Aorta (tissue), 5 donors: ENCODE measurements at places on chromosomes 4 and X.

- no peak for DNase-seq
Measured at GRCh38 chr4:145231906-145232700, 51.7 kb upstream of the OTUD4 start.

- DNase-seq = no peak
Measured at GRCh38 chrX:20374900-20375438, 108.3 kb upstream of the RPS6KA3 start.

- no peak for DNase-seq
Measured at GRCh38 chr4:181959121-181959520, 284.1 kb upstream of the TENM3 start.

GRCh38 chr4:7073526-7074390 lies 5.9 kb upstream of the GRPEL1 start:
- DNase-seq = no peak

GRCh38 chr4:124123181-124123580 lies 589.4 kb downstream of the ANKRD50 start:
- DNase-seq = no peak

GRCh38 chrX:776529-777230 lies 146.1 kb downstream of the SHOX start:
- DNase-seq = no peak

- no peak for DNase-seq
Measured at GRCh38 chrX:123476611-123477219, 256.1 kb downstream of the THOC2 start.

- no peak for DNase-seq
Measured at GRCh38 chr4:126106658-126107057, 791.9 kb downstream of the FAT4 start.

DNA sequence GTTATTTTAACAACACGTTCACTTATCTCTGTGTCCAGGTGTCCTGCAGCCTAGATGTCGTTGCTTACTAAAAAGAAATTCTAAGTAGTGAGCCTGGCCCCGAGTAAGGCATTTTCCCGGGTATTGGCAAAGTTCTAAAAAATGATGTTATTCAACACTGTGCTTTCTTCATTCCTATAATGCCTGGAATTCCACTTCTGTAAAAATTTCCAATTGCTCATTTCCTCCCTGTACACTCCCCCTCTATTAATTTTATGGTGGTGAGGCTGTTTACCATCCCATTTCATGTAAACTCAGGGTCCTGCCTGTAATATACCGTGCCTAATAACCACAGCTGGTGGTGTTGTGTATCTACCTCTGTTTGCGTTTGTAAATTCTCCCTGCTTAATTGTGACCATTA lies 14.2 kb downstream of the BST1 start:
- no peak for DNase-seq

DNA sequence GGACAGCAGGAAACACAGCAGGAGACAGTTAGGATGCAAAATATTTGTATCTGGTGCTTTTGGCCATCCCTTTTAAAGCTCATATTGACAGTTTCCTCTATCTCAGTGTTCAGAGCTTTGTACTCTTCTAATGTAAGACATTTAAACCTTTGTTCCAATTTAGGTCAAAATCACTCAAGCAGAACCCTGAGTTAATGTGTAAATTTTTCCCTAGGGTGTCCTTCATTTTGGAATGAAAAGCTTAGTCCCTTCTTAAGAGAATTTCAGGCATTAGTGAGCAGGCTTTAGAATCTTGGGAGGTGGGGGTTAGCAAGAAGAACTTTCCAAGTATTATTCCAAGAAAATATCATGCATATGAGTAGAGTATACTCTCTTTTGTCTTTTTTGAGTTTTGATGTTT lies 188.7 kb downstream of the GBA3 start:
- DNase-seq = no peak

GRCh38 chrX:118506805-118507480 lies 11.3 kb downstream of the DOCK11 start:
- no peak for DNase-seq

DNA sequence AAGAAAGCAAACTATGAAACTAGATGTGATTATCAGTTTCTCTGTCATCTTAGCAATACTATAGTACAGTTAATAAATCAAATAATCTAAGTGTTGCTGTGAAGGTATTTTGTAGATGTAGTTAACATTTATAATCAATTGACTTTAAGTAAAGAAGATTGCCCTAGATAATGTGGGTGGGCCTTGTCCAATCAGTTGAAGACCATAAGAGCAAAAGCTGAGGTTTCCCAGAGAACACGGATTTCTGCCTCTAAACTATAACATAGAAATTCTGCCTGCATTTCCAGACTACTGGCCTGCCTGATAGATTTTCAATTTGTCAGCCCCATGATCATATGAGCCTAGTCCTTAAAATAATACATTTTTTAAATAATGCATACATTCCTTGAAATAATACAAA lies 222.9 kb downstream of the PCDH18 start:
- no peak for DNase-seq

GRCh38 chrX:10120331-10120730 lies 36.4 kb upstream of the CLCN4 start:
- DNase-seq = no peak

DNA sequence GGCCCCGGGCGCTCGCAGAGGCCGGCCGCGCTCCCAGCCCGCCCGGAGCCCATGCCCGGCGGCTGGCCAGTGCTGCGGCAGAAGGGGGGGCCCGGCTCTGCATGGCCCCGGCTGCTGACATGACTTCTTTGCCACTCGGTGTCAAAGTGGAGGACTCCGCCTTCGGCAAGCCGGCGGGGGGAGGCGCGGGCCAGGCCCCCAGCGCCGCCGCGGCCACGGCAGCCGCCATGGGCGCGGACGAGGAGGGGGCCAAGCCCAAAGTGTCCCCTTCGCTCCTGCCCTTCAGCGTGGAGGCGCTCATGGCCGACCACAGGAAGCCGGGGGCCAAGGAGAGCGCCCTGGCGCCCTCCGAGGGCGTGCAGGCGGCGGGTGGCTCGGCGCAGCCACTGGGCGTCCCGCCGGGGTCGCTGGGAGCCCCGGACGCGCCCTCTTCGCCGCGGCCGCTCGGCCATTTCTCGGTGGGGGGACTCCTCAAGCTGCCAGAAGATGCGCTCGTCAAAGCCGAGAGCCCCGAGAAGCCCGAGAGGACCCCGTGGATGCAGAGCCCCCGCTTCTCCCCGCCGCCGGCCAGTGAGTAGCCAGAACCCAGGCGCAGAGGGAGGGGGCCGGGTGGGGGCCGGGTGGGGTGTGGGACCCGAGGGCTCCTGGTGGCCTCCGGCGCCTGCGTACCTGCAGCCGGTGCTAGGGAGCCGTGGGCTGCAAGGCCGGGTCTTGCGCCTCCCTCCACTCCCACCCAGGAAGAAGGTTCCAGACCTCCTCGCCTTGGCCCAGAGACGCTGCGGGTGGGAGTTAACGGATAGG lies 534 bp downstream of the MSX1 start:
- DNase-seq = no peak

- no peak for DNase-seq
Measured at GRCh38 chr4:126241634-126242033, 926.9 kb downstream of the FAT4 start.
